ENCODE measurements at places on chromosomes 4 and X.

GRCh38 chrX:5431823-5432222 lies 796.8 kb downstream of the NLGN4X start:
- no peak for DNase-seq

GRCh38 chr4:106201373-106201772 lies 114.6 kb downstream of the TBCK start:
- no peak for DNase-seq

- no peak for DNase-seq
These were observed 1600.5 kb upstream of the TENM3 start for GRCh38 chr4:180642732-180643131.

DNA sequence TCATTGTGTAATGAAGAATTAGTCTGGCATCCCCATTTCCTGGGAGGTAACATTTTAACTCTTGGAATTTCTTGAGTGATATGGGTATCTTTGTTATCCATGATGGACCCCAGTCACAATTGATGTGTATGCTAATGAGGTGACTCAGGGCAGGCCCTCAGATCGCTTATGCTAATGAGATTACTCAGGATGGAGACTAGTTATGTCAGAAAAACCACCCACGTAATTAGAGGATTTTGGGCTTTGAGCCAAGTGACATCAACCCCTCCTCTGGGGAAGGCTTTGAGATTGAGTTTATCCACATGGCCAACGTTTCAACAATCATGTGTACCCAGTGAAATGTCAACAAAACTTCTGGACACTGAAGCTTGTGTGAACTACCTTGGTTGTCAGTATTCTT lies 772.7 kb downstream of the STPG2 start:
- DNase-seq = no peak

- no peak for DNase-seq
These were observed 59.3 kb downstream of the AREG start for GRCh38 chr4:74504212-74504611.

DNA sequence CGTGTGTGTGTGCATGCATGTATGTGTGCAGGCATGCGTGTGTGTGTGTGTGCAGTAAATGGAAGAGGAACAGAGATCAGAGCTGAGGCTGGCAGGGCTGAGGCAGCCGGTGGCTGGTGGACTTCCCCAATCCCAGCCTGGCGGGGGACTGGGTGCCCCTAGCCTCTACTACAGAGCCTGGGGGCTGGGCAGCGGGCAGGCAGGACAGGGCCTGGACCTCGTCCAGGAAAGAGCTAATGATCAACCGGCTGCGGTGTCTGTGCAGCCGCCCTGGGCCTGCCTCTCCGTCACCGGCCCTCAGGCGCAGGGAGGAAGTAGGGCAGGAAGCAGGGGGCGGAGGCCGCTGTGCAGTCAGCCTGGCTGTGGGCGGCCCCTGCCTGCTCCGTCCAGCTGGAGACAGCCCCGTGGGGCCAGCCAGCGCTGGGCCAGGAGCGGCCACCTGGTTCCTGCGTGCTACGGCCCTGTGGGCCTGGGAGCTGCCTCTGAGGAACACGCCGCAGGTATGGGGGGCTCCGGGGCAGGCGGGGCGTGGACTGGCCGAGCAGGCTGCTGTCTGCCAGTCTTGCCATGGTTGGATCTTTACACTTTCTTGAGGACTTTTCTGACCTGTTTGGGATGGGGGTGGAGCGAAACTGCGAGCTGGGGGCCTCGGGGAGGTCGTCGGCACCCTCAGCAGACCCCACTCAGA lies at the start of gene SH3TC1:
SH3TC1 (plus strand) TSS at position 385 of the 688 bp plus-strand sequence. CDS start 5,905 bp downstream, outside the sequence.
- DNase-seq = no peak

GRCh38 chr4:152468408-152468807 lies 67.5 kb downstream of the FBXW7 start:
- no peak for DNase-seq

DNA sequence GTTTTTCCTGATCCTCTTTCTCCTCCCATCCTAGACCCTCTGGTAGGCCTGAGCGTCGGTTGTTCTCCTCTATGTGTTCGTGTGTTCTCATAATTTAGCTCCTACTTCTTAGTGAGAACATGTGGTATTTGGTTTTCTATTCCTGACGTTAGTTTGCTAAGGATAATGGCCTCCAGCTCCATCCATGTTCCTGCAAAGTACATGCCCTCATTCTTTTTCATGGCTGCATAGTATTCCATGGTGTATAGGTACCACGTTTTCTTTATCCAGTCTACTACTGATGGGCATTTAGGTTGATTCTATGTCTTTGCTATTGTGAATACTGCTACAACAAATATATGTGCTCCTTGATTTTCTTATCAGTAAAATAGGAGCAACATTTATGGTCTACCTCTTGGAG lies 146.8 kb upstream of the PTCHD1 start:
- DNase-seq = no peak

All from neuronal stem cell (in vitro differentiated cells).